ENCODE measurements at places on chromosomes 2 and 18.

GRCh38 chr2:216279031-216279430 lies 93.3 kb downstream of the MARCHF4 start:
- DNase-seq: no peak

DNA sequence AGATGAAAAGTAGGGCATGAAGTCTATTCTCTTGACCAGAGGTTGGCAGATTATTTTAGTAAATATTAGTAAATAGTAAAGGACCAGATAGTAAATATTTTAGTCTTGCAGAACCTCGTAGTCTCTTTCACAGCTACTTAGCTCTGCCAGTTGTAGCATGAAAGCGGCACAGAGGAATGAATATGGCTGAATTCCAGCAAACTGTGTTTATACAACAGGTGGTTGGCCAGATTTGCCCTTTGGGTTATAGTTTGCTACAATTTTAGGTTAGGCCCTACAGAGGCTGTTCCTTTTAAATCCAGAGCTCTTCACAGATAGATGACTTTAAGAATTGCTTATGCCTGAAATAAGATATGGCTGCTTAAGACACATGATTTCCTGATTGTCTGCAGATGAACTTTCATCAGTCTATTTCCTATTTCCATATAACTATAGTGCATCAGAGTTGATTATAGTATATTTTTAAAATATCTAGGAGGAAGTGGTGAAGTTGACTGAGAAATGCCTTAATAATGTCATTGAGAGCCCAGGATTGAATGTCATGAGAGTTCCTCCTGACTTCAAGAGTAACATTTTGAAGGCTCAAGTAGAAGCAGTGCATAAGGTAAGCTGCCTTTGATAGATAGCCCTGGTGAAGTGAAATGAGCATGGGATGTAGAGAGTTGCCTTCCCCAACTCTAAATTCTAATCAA lies 80.5 kb downstream of the TMEM185B start:
- DNase-seq: no peak

DNA sequence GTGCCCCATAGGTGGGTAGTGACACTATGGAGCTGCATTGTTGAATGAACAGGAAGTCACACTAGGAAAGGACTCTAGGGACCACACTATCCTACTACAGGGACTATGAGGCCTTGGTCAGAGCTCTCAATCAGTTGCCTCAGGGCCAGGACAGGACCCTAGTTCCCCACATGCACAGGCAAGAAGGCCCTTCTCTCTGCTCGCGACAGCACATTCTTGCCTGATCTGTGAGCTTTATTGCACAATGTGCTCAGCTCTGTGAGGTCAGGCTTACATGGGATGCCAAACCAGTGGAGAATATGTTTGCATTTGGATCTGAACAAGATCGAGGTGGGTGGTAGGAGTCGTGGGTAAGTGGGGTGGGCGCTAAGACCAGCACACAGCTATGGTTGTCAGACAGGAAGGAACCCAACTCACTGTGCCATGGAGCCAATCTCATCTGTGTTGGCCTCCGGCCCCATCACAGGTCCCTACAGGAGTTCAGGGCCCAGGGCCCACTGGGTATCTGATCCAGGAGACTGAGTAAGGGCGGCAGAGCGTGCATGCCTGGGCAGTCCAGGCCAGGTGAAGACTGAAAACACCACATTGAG lies 8.0 kb downstream of the PCARE start:
- no peak for DNase-seq

DNA sequence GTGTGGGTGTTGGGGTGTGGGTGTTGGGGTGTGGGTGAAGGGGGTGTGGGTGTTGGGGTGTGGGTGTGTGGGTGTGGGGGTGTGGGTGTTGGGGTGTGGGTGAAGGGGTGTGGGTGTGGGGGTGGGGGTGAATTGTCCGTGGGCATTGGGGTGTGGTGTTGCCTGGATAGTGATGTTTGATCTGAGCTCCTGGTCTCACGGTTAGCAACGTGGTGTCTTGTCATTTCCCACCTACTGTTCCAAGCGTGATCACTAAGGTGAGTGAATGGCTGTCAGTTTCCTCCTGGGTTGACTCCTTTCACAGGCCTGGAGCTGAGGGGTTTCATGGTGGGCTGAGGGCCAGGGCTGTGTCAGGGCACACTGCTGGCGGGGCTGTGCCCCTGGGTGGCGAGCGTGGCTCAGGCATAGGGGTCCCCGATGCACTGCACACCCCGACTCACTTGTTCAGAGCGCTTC lies 27.2 kb downstream of the RTP5 start:
- no peak for DNase-seq

DNA sequence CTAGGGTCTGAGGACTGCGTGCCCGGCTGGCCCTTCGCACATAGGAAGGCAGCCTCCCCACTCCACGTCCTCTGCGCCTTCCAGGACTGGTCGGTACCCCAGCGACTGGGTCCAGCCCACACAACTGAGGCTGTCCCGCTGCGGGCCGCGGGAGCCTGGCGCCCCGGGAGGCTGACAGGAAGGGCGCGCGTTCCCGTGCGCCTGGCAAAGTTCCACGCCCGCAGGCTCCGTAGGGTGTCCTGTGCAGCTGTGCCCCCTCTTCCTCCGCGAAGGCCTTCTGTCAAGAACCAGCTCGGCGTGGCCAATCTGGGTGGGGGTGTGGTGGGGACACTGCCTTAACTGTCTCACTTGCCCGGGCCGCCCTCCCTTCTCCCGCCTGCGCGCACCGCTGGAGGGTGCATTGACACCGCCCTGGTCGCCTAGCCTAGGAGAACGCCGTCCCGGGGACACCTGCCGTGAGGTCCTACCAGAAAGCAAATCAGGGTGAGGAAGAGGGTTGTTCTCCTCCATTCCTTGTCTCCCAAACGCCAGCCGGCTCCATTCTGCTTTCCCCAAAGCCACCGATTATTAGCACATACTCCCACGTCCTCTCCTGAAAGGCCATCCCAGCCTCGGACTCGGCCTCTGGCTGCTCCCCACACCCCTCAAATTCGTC lies 618 bp upstream of the LYPD1 start:
- no peak for DNase-seq

DNA sequence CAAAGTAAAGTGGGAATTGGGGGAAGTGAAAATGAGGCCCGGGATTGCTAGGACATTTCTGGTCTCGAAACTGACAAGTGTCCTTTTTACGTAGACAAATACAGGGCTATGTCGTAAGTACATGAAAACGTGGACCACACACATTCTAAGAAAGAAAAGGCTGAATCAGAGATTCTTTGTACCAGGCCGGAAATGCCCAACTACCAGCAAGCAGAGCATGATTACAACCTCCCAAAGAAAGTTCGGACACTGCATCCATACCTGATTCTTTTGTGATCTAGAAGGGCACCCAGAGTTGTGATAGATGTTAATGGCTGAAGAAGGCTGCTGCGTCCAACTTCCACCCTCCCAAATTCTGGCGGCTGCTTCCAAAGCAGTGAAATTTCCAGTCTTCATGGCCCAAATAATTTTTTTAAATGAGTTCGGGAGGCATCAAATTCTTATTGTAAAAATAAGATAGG lies 1.7 kb downstream of the RBMS1 start:
- no peak for DNase-seq

- no peak for DNase-seq
Measured at GRCh38 chr2:40434731-40435271, 17.1 kb downstream of the SLC8A1 start.

DNA sequence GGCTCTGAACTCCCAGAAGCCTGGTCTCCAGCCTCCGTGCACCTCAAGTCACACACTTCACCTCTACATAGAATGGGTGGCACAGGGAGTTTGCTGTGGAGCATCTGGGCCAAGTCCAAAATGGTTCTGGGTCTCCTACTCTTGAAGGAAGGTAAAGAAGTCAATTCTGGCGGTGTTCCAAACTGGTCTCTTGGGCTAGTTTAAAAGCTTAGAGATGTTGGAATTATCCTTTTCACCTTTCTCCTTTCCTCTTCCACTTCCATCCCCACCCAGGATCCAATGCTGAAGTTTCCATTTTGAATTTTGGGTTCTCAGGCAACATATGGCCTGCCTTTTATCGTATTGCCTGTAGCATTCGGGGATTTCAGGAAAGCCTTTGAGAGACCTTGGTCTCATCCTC lies 325.2 kb downstream of the PDE11A start:
- no peak for DNase-seq

DNA sequence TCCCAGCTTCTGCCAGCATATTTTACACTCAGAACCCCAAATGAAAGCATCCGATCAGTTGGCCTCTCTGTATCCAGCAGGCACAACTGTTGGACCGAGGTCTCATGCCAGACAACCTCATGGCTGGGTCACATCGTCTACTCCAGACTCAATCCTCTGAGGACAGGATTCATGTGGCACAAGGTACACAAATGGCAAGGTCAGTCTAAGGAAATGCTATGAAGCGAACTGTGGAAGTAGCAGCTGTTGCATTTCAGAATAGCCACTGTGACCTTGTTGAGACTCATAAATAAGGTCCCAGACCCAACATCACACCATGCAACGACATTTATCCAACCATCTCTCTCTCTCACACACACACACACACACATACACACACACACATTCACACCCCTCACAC lies 7.1 kb upstream of the FZD7 start:
- no peak for DNase-seq

DNA sequence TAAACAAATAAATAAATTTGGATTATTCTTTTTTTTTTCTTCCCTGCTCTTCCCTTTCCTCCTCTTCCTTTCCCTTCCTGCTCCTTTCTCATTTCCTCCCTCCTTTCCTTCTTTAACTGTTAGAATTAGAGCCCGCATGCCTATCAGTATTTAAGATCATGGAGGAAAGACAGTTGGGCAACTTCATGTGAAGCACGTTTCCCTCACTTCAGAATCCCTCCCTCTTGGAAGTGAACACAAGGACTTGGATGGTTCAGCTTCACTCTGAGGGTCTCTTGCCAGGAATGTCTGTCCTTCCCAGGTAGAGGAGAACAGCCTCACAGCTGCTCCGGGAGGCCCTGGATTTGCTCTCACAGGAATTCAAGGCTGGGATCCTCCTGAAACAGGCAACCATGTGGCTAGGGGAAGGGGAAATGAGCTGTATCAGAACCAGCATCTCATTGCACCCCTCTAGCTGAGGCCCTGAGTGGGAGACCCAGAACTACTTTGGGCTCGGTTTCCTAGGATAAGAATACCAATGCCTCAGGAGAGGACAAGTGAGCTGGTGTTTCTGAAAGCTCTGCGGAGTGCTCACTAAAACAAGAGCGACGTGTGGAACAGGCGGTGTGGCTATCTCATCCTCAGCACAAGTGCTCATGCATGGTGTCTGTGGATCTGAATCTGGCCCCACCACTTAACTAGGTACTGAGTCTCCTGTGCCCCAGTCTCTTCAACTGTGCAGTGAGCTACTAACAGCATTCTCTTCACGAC lies 230.5 kb downstream of the MYCN start:
- DNase-seq: no peak

DNA sequence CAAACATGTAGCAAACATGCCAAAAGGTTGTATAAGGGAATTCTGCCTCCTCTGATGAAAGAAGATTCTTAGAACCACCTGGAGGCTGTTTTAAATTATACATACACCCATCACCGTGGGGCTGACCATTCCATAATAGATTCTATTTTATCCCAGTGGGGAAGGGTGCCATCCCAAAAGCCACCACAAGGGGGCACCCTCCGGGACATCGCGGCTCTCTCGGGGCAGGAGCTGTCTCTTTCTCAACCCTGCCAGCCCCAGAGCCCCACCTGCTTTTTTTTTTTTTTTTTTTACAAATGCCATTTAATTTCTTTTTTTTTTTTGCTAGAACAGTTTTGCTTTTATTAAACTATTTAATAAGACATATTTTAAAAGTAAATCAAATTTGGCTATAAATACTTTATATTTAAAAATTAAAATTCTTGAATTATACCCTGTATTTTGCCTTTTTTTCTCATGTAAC lies 8.6 kb upstream of the MTCL1 start:
- peak; percentile 65 for DNase-seq

- DNase-seq: no peak
Measured at GRCh38 chr2:233832869-233833311, 21.4 kb downstream of the HJURP start.

GRCh38 chr2:95043300-95044093 lies 18.0 kb downstream of the MAL start:
- no peak for DNase-seq

DNA sequence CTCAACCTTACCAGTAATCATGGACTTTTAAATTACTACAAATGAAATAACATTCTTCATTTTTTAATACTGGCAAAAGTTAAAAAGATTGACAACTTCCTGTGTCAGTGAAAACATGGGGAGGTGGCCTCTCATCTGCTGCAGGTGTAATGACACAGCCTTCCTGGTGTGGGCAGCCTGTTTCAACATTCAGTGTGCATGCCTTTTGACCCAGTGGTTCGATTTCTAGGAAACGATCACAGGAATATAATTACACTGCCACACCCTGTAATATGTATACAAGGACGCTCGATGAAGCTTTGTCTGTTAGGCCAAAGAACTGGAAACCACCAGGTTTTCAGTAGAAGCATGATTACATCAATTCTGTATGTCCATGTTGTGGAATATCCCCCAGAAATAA lies 68.7 kb downstream of the MTHFD2 start:
- peak; percentile 23 for DNase-seq

DNA sequence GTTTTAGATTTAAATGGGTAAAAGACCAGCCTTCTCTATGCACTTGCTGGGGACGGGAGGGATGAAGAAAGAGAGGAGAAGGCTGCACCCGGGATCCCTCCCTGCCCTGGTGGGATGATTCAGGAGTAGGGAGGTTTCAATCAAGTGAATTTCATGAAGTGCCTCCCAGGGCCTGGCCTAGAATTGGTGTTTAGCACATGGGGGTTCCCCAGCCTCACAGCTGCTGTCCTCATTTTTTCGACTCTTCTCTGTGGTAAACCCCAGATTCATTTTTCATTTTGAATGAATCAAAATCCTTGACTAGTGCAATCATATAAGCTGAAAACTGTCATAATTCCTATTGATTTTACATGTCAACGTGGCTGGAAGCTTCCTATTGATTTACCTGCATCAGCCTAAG lies 81.1 kb downstream of the LPIN1 start:
- no peak for DNase-seq

GRCh38 chr2:237057893-237058300 lies 27.8 kb upstream of the COPS8 start:
- DNase-seq: no peak

DNA sequence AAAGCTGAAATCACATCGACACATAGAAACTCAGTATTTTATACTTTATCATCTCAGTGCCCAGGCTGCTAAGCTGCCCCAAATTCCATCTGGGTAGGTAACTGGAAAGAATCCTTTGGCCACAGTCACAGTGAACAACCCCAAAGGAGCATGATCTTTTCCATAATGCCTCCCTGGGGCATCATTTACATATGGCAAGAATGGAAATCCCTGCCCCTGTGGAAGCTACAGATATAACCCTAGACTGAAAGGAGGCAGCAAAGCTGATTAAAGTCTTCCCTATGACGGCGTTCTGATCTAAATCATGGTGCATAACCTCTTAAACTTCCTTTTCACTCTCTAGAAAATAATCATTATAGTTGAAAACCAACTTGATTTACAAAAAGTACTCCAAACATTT lies 41.5 kb downstream of the MAP3K19 start:
- no peak for DNase-seq

DNA sequence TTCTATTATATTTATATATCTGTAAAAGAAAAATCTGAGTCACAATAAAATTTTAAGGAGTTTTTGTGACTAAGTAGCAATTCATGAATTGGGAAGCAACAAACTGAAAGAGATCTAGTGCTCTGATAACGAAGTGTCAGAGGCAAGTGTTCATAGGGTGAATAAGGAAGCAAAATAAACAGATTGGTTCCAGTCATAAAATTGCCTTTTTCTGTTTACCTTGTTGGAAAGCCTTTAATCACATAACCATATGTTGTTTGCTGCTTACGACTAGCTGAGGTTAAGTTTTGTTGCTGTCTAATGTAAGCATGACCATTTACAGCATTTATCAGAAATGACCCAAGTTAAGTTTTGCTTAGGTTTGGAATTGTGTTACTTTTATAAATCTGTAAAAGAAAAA lies 358.9 kb downstream of the ARL6IP6 start:
- DNase-seq: no peak
